ENCODE measurements at places on chromosomes 3 and 15. TPM values are rescaled to one million over a fixed set of nuclear protein-coding genes. Genes with fewer than 3 reads are reported as not detected.

The SECISBP2L gene
- 94.7 TPM for total RNA-seq

The COL8A1 gene
- total RNA-seq: 134 TPM

The FBXW12 gene
- total RNA-seq: not detected

The ARRDC4 gene
- 15.1 TPM for total RNA-seq

The PDZRN3 gene
- 50.9 TPM for total RNA-seq

The SPTBN5 gene
- total RNA-seq: 0.22 TPM

The SAMD7 gene
- total RNA-seq: not detected

The GP9 gene
- total RNA-seq: not detected

All from articular chondrocyte of knee joint (primary cell).